ELF-1 (cell line): ENCODE measurements at places on chromosomes 2 and 18.

- DNase-seq, result no peak
Observed at GRCh38 chr2:52210611-52211010, 1178.7 kb upstream of the NRXN1 start.

DNA sequence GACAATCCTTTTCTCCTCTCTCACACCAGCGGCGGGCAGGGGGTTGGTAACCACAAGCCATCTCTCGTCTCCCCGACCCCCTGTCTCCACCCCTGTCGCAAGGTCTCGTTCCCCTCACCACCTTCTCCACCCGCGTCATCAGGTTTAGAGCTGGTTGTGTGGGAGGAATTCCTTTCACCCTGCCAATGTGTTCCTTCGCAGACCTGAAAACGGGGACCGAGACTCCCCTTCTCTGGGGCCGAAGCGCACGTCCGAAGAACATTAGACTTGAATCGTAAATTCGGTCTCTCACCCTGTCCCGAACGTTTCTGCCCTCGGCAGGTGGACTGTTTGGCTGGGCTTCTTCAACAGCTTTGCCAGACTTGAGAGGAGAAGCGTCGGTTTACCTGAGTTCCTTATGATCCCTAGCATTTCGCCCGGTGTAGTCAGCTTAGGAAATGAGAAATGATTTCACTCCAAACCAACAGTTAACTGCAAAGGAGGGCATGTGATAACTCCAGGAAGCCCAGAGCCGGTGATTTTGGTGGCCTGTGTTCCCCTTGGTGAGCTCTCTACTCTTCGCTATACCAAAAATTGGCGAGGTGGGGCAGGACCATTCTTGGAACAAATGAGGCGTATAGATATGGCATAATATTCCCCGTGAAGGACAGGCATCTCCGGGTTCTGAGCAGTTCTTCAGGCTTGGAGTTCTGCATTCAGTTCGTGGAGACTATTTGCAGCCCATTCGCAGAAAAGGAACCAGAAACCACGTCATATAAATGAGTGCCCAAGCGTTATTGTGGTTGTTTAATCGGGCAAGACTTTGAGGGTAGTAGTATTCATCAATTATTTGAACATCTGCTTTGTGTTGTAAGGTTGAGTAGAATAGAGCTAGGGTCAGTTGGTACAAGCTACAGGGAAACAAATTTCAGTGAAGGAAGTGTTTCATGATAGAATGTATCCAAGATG is 694 bp downstream of the CFAP36 start:
- peak; percentile 37 for DNase-seq

- no peak for DNase-seq
Observed at GRCh38 chr2:84515788-84516187, 510 bp upstream of the DNAH6 start.

GRCh38 chr18:12571630-12572029 is 86.3 kb downstream of the SPIRE1 start:
- no peak for DNase-seq

DNA sequence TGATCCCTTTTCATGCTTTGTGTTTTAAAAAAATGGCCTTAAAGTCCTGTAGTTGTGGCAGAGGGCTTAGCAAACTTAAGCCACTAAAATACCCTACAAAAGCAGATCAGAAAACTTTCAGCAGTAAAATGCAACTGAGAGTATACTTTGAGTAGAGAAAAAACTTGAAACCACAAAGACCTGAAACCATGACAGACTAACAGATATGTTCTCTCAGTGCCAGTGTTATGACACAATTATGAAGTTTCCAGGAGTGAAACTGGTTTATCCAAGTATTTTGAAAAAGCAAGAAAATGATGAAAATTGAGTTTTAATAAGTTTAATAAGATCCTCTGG is 74.5 kb downstream of the SPRED2 start:
- DNase-seq, result no peak

DNA sequence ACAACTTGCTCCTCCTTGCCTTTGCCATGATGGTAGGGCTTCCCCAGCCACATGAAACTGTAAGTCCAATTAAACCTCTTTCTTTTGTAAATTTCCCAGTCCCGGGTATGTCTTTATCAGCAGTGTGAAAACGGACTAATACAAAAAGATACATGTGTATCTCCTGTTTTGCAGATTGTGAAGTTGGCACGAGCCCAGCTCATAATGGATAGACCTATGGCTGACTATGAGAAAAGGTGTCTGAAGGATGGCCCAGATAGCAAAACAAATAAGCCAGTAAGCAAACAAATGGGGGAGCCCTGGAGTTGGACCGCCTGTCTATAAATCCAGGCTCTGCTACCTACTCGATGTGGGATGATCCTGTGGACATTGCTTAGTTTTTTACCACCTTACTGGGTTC is 15.5 kb upstream of the PRKCE start:
- DNase-seq, result no peak

DNA sequence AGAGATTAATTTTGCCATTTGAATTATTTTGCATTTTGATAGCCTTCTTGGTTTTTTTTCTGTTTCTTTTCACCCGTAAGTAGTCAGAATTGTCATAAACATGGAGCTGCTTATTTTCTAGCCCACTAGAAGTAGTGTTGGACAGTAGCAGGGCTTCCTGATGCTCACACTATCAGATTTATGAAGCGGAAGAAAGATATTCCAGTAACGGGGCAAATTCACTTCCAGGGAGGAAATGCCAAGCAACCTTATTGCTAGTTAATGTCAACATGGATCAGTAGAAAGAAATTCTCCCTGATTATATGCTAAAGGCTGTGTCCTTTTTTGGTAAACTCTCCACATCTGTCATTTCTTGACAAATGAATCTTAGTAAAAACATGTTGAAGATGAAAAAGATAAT is 19.2 kb upstream of the ADAM23 start:
- DNase-seq, result no peak

DNA sequence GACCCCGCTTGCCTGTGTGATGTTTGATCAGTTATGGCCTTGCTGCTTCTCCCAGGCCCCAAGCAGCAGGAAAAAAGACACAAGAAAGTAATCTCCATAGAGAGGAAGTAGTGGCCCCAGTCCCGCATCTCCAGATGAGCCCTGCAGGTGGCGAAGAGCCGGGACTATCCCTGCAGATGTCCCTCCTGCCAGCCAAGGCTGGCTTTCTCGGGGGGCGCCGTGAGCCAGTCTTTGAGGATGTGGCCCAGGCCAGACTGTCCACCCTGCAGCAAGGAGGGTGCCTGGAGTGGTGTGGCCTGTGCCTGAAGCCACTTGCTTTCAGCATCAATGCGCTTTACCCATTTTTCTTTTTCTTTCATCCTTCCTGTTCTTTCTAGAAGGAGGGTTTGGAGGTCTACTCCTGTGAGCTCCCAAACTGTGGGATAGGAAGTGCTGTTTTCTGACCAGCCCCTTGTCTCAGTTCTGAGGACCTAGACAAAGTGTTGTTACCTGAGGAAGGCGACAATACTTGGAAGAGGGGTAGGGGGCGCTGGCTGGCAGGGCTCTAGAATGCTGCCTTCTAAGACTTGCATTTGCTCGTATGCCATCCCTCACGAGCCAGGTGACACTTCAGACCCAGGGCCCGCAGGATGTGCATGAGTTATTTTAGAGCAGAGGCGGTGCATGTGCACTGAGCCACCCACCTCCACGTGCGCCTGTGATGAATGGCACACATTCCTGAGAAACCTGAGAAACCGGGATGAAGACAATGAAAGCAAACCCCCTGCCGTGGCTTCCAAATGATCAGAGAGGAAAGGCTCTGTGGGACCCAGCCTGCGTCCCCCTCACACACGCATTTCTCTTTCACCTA is 255.8 kb downstream of the FBXO15 start:
- peak; percentile 76 for DNase-seq

DNA sequence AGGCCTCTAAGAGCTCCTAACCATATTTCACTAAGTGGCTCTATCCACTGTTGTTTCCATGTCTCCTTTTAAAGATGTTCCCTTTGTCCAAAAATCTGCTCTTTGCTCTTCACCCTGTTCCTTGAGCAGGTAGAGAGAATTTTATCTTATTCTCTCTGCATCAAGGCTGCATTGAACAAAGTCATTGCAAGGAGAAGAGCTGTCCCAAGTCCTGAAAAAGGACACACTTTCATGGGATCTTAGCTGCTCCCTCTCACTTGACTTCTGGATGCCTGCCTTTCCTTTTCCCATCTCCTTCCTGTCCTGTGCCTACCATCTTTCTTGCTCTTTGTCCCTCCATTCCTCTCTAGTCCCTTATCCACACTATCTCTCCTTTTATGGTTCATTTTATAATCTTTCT is 235.2 kb upstream of the THSD7B start:
- DNase-seq, result no peak

- DNase-seq, result peak; percentile 91
Observed at GRCh38 chr2:14903709-14904374, 271.3 kb downstream of the LRATD1 start.

- DNase-seq, result no peak
Observed at GRCh38 chr2:11799826-11800225, 53.4 kb downstream of the LPIN1 start.

DNA sequence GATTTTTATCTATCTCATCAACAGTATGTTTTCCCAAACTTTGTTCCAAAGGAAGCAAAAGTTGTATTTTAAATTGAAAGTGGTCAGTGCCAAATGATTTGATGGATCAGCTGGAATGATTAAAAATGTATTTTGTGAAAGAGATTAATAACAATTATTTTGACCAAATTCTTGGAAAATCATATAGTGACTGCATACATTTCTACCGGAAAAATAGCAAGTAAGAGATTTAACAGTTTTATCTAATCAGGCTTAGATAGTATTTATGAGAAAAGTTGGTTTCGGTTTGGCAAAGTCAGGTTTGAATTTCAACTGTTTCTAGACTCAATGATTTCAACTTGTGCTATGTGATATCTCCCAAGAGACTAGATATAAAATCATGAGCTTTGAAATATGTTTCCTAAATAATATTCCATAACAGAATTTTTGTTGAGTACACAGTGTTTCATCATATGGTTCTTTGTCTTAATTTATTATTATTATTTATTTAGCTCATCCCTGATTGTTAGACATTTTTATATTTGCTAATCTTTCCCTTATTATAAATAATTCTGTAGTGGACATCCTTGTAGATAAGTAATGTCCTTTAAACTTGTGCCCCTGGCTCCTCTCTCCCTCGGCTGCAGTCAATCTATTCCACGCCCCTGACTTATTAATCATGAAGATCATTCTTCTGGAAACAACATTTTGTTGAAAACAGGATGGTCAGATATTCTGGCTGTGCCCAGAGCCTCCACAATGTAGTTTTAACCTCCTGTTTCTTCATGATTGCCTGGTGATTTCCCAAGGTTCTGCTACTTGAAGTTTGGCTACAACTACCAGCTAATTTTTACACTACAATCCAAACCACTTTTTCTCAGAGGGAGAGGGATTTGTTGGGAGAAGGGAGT is 520.7 kb upstream of the TCF4 start:
- no peak for DNase-seq

DNA sequence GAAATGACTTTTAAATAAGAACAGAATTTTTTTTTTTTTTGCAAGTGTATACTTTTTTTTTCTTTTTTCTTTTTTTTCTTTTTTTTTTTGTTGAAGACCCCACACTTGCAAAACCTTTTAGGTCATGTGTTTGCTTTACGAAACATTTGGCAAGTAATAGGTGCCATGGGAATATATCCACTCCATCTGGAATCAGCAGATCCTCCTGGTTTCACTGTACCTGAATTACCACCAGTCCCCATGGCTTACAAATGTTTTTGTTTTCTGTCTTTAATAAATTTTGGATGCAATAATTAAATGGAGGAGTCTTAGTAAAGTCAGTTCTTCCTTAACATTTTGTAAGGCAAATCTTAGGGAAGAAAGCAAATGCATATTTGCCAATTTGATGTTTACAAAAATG is 559.7 kb upstream of the ZEB2 start:
- DNase-seq, result no peak

DNA sequence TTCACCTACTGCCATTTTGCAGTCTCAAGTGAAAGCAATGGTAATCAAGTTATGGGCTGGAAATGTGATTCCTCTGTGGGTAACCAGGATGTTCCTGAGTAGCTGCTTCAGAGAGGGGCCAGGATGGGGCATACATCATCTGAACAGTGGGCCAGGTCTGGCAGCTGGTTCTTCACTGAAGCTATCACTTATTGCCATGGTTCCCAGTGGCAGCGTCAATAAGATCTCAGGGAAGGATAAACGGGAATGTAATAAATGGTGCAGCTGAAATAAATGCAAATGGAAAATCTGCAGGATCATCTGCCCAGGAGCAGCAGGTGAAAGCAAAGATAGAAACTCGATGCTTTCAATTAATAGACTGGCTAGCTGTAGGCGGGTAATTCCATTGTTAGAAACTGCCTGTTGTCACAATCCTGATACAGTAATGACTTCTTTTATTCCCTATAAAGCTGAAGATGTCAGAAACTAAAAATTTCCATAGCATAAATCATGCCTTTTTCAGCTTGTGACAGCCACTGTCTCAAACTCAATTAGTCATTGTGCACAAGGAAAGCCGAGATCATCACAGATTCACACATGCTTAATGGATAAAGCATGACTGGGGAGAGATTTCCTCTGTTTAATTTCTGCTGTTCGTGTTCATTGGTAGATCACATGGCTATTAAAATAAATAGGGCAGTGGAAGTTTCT is 56.2 kb upstream of the CCDC85A start:
- DNase-seq, result no peak

- DNase-seq, result peak; percentile 46
Observed at GRCh38 chr18:58865701-58866065, 1.0 kb downstream of the ZNF532 start.

DNA sequence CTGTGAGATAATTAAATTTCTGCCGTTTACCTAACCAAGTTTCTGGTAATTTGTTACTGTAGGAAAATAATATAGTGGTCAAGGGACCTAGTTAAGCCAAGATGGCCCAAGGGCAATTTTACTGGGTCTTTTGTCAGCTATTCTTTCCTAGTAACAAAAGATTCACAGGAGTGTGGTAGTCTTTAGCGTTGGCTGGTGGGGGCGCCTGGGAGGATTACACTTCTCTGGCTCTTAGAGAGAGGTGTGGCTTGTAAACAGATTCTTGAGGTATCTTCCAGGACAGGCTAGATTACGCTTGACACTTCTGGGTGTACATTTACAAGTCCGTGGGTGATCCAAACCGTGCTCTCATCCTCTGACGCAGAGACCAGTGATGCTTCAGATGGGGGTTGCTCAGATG is 3.3 kb upstream of the ACOXL start:
- DNase-seq, result peak; percentile 74

DNA sequence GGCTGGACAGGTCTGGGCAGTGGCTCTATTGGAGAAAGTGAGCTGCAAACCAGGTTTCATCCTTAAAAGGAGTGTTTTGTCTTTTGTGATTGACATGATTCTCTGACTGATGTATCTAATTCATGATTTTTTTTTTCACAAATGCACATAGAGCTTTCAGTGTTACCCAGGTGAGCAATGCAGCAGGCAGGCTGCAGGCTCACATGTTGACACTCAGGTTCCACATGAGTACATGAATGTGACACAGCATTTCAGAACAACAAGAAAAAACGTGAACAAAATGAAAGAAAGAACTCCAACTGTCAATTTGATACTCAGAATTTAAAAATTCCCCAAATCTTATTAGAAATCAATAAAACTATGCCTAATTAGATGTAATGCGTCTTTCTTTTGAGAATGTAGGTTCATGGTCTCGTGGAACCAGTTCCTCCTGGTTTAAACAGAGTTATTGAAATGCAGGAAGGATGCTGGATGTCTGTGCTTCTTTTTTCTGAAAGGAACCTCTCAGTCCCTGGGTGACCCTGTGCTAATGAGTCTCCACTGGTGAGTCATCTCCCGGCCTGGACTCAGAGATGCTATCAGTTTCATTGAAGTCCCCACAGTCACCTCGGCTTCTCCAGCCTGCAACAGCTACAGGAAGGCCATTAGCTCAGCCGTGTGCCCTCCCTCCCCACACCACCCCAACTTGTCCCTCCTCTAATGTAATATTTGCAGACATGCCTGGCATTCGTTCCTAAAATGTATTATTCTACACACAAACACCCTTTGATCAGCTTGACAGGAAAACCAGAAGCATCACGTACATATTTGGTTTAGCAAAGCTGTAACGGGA is 430.4 kb downstream of the LPIN1 start:
- peak; percentile 52 for DNase-seq

GRCh38 chr2:68388358-68388757 is 23.3 kb downstream of the PLEK start:
- DNase-seq, result no peak
